ENCODE measurements at places on chromosomes 6 and 20.

GRCh38 chr20:11429168-11429567 lies 488.5 kb upstream of the BTBD3 start:
- no peak for DNase-seq

GRCh38 chr6:98539741-98540140 lies 294.6 kb upstream of the POU3F2 start:
- no peak for DNase-seq

GRCh38 chr6:160258346-160259142 lies at the start of gene SLC22A2:
SLC22A2 (minus strand) TSS chr6:160258821; CDS start chr6:160258757, 64 bp downstream.
- DNase-seq: no peak

DNA sequence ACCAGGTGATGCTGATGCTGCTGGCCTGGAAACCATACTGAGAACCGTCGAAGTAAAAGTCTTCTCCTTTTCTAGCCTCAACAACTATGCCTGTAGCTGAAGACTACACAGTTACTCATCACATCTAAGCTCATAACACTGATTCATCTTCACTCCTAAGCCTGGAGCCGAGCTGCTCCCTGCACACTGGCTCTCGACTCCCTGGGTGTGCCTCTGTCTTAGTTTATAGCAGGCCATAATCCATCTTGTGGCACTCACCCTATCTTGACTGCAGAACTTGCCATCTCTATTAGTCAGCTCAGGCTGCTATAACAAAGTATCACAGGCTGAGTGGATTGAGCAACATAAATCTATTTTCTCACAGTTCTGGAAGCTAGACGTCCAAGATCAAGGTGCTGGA lies 191.0 kb downstream of the UNC5CL start:
- no peak for DNase-seq

DNA sequence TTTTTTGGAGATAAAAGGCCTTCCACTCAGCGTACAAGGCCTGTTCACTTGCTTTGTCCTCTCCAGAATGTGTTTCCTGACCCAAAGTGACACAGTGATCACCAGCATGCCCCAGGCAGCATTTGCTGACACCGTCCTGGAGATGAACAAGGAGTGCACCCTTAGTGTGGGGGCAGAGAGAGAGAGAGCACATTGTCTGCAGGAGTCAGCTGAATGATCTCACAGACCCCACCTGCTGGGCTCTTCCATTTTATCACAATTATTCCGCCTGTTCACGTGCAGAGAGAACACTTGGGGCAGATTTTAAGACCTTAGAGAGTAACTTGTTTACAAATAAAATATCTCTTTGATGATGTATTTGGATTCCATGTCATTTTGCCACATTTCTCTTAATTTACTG lies 22.4 kb upstream of the MAS1L start:
- DNase-seq: no peak

- no peak for DNase-seq
Measured at GRCh38 chr20:53662595-53662994, 69.0 kb upstream of the ZNF217 start.

DNA sequence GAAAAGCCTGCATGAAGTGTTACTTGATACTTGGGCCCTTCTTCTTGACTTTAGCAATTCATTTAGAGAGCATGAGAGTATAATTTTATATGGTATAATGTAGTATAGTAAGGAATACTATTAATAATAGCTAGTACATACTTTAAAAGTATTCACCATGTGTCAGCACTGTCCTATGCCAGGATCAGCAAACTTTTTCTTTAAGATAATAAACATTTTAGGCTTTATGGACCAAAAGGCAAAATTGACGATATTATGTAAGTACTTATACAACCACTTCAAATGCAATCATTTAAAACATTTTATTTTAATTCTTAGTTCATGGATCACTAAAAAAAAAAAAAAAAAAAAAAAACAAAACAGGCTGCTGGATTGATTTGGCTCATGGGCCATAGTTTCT lies 163.9 kb downstream of the IBTK start:
- no peak for DNase-seq

DNA sequence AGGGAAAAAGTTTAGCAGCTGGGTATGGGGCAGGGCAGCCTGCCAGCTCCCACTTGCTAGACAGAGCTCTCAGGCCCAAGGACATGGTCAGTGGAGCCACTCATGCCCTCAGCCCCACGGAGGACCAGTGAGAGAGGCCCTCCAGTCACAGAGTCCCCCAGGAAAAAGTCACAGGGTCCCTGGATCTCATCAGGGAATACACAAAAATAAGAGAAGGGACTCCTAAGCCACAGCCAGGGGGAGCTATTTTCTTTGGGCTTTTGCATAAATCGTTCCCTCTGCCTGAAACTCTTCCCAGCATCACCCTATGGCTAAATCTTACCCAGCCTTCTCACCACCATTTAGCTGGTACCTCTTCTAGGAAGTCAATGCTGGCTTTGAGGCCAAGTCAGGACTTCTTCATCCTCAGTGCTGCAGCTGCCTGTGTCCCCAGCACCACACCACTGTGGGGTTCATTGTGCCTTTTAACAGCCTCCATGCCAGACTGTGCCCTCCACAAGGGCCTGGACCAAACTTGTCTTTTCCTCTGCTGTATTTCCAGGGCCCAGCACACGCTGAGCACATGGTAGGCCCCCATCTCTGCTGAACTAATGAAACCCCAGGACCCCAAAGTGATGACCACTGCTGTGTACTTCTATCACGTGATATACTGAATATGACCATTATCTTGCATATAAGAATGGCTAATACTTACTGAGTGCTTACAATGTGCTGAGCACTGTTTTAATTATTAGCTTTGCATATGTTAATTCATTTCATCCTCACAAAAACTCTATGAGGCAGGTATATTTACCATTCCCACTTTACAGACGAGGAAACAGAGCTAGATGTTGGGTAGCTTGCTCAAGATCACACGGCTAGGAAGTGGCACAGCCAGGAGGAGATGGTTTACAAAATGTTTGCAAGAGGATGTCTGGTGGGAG lies 2.0 kb downstream of the ZNF335 start:
- no peak for DNase-seq

GRCh38 chr6:142469220-142469619 lies 167.4 kb downstream of the ADGRG6 start:
- no peak for DNase-seq

DNA sequence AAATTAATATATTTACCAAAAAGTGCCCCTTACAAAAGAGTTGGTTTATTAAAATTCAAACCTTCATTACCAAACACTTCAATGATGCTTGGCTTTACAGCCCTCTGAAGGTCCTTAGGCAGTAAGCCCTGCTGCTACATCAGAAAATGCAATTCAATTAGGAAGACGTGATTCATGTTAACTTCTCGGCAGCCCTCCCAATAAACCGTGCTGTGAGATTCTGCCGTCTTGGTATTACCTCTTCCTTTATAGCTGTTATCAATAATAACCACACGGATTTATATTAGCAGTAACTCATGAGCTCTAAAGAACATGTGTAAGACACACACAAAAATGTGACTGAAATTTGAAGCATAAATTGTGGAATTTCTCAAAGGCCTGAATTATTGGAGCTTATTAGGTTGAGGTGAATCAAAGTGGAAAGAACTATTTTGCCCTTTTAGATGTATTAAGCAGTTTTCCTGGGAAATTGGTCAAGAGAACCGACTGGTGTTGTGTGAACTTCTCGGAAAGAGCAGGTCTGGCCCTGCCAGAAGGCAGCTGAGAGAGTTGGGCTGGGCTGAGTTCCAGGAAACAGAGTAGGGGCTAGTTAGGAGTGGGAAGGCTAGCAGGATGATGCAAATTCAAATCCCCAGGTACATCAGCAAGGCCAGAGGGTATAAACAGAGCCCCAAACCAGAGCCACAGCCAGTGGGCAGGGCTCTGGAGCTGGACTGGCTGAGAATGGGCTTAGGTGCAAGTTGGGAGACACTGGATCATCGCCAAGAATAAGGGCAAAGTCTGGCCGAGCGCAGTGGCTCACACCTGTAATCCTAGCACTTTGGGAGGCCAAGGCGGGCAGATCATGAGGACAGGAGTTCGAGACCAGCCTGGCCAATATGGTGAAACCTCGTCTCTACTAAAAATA lies 33.1 kb downstream of the FGD2 start:
- no peak for DNase-seq

DNA sequence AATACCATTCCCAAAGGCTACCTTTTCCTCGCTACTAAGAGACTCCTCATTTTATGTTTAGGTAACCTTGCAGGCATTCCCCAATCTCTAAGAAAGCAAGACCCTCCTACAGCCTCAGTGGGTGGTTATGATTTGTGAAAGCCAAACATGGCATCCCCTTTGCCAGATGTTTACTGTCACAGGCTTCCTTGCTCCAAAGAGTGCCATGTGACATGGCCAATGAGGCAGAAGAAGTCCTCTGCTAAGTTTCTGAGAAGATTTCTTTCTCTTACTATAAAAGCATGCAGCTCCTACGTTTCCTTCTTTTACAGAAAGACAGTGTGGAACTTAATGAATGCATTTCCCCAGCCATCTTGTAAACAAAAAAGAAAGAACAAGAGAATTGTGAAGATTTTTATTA lies 688.2 kb downstream of the TBC1D32 start:
- DNase-seq: no peak

DNA sequence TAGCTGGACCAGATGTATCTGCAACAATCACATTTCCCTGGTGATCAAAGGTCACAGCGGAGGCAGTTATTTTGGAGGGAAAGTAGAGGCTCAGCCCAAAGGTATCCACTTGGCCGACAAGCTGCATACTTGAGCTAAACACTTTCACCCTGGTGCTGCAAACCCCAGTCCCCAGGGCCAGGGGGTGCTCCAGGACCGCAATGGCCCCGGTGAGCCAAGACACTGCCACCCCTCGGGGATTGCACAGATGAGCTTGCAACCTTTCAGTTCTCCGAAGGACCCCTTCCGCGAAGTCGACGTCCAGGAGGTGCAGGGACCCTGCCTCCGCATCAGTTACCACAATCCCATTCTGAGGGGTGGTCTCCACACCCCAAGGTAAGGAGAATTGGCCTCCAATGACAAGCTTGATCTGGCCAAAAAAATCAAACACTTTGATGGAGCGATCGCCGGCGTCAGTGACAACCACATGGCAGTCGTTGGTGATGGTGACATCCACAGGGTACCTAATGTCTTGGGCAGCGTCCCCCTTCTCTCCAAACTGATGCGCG lies 823 bp downstream of the NHLRC1 start:
- no peak for DNase-seq
